ENCODE measurements at places on chromosomes 3 and 15.

GRCh38 chr3:67302489-67302888 is 304.4 kb downstream of the KBTBD8 start:
- no peak for DNase-seq

- DNase-seq: no peak
Observed at GRCh38 chr3:184428561-184429175, 48.8 kb downstream of the CHRD start.

DNA sequence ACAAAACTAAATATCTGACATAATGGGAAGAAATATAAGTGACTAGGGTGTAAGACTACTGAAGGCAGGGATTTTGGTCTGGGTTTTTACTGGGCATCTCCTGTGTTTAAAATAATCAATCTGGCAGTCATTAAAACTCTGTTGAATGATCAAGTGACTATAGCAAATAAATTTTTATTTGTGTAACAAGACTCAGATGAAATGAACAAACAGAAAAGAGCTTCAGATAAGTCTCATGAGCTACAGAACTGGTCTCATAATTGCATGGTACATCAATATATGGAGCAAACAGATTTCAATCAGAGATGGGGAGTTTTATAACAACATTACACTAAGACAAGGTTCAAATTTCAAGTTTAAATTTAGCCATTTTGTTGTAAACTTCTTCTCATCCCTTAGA is 372.5 kb downstream of the PLCL2 start:
- DNase-seq: no peak

DNA sequence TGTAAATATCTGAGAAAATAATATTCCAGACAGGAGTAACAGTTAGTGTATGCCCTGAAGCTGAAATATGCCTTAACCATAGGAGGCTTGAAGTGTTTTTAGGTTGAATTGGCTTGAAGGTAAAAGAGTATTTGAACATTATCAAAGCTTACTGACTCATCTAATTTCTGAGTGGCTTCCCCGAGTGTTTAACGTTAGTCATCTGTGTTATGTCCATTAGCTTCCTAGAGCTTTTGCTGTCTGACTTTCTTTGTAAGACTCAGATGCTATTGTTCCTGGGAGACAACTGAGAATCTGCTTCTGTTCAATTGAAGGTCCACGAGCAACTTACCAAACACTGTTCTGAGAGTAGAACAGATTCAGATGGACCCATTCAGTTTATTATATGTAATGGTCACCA is 656.8 kb upstream of the NECTIN3 start:
- no peak for DNase-seq

DNA sequence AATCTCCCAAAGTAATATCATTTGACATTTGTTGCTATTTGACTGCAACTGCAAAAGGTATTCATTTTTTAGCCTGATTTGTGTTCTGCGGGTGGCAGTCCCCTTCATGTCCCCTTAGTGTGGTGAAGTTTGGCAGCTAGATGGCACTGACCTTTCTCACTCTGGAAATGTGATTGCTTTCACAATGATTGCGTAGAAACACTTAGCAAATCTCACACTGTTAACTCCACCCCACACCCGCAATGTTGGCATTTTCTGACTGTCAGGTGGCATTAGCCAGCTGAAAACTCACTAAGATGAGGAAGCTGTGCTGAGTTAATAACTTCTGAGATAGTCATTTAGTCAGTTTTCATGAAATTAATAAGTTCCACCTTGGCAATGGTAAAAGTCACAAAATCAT is 76.9 kb downstream of the TRIM69 start:
- no peak for DNase-seq

- no peak for DNase-seq
Observed at GRCh38 chr15:79117442-79118204, 27.0 kb upstream of the RASGRF1 start.

GRCh38 chr3:111282024-111282423 is 210.4 kb downstream of the NECTIN3 start:
- DNase-seq: peak; percentile 2

DNA sequence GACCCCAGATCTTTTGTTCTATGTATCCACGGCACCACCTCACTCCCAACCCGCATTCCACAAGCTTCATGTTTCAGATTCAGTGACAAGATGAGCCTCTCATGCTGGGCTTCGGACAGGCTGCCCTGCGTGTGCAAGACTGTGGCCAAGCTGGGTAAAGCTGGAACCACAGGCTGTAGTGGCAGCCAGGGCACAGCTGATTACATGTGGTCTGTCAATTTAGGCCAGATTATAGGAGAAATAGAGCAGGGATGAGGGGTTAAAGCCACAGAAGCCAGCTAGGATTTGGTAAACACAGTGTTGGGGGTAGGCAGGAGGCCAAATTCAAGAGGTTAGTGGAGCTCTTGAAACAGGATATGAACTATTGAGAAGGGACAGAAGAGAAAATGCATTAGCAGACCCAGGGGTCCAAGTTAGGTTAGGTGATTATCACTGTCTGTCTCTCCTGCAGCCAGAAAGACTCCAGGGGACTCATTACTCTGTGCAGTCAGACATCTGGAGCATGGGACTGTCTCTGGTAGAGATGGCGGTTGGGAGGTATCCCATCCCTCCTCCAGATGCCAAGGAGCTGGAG is 12.9 kb downstream of the SNAPC5 start:
- no peak for DNase-seq

DNA sequence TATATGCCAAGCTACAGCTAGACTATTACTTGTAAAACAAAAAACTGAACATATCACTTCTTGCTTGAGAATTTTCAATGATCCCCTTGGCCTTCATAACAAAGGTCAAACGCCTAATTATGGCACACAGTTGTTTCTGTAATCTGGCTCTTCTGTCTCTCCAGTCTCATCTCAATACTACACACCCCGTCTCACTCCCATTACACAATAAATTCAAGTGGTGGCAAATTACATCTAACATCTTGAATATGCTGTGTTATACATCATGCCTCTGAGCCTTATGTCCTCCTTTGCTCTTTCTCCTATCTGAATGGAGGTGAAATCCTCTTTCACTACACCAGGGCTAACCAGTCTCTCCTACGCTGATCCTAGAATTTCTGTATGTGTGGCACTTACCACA is 140.4 kb downstream of the TBL1XR1 start:
- DNase-seq: no peak

GRCh38 chr15:56124391-56124790 is 119.3 kb downstream of the RFX7 start:
- no peak for DNase-seq

GRCh38 chr15:88563638-88564037 is 17.2 kb upstream of the DET1 start:
- DNase-seq: no peak

- DNase-seq: no peak
Observed at GRCh38 chr3:34394978-34395748, 596.7 kb downstream of the PDCD6IP start.

DNA sequence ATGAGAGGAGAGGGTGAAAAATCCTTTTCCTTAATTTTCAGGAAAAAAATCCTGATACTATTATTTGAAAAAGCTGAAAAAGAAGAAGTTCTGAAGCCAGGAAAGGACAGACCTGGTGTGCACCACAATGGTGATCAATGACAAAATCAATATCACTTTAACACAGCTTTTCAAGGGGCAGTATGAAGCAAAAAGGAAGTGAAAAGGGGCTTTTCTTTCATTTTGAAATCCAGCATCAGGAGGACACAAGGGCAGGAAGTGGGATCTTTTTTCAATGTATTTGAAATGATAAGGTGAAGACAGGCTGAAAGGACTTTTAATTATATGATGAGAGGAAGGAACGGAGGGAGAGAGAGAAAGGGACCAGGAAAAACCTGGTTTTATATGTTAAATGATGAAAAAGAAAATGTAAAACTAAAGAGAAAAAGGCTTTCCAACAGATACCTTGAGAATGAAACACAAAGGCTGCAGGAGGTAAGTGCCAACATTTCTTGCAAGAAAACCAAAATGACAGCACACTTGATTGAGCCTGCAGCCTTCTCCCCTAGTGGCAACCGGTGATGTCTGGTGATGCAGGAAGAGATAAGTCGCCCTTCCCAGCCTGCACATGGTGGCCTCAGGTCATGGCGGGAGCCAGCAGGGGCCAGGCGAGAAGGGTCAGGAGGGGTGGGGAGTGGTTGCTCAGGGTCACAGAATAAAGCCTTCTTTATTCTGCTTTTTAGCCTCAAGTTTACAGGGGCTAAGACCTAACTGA is 236.7 kb upstream of the WNT5A start:
- DNase-seq: no peak

GRCh38 chr15:31155151-31155550 is 53.6 kb upstream of the TRPM1 start:
- DNase-seq: no peak

- no peak for DNase-seq
Observed at GRCh38 chr3:29940759-29941323, 660.0 kb downstream of the RBMS3 start.

DNA sequence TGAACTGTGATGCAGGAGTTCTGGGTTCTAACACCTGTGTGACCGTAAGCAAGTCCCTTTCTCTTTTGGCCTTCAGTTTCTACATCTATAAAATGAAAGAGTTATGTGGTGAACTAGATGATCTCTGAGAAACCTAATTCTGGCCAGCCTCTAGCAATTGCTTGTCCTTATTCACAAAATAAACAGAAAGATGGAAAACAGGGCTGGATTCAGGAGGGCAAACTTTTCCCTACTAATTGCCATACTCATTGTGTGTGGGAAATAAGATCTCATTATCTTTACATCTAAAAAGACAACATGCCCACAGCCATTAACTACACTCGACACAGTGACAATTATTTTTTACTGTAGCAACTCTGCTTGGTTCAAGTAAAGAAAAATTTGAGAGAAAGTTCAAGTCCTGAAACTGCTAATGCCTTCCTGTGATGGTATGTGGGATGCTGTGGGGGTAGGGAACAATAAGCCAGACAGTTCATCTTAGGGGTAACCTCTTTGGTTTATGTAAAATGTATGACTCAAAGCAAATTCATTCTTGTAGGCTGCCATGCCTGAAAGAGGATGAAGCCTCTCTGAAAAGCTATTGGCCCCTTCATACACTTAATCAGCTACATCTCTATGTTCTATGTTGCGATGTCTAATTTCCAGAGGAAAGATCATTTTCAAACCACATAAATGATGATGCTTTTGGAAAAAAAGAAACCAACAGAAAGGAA is 177.6 kb upstream of the BCL6 start:
- DNase-seq: no peak

DNA sequence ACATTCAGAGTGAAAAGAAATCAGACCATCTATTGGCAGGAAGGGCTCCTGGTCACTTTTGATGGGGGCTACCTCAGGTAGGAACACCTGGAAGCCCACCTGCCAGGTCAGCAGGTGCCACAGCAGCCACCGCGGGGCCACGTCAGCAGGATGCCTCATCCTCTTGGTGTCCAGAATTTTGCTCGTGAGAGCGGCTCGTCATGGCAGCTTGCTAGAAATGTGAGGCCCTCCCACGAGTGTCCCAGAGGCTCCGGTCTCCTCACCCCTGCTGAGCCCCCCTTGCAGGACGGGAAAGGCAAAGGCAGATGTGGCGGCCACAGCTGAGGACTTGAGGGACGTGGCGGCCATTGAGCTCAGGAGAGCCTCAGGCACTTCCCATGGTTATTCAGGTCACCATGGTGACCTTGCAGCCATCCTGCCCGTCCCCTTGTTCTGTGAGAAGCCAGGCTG is 129.4 kb downstream of the LRRK1 start:
- DNase-seq: no peak

- no peak for DNase-seq
Observed at GRCh38 chr3:117846238-117846637, 1136.7 kb downstream of the TUSC7 start.

DNA sequence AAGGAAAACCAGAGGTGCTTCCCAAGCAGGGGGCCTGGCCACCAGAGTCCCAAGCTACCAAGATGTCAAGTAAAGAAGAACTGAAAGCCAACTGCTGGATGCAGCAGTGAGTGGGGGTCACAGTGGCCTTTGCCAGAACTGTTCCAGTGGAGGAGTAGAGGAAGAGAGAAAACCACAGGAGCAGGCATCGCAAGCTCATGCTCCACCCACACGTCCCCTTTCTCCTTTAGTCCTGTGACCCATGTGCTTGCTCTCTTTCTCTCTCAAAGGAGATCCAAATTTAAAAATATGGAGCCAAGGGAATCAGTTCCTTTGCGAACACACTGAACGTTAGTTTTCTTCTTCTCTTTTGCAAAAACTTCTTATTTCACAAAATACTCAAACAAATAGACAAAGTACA is 12.4 kb upstream of the ABHD2 start:
- DNase-seq: no peak

GRCh38 chr3:119597548-119598288 is at the start of gene PLA1A:
TSS of gene PLA1A (plus strand) at chr3:119597885. CDS start at chr3:119597914, 29 bp downstream.
- no peak for DNase-seq

DNA sequence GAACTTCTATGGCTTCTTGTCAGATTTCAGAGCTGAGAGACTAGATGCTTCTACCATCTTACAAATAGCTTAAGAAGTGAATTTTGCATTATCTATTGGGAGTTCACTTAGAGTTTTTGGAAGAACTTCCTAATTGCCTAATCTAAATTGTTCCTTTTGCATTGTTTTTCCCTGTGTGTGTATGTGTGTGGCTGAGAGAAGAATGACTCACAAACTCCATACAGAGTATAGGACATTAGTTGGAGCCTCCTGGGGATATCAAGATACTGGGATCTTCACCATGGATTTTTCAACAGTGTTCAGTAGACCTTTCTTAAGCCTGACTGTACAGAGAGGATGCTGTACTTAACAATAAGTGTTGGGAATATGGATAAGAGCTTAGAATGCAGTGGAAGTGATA is 10.9 kb downstream of the TLNRD1 start:
- DNase-seq: no peak

DNA sequence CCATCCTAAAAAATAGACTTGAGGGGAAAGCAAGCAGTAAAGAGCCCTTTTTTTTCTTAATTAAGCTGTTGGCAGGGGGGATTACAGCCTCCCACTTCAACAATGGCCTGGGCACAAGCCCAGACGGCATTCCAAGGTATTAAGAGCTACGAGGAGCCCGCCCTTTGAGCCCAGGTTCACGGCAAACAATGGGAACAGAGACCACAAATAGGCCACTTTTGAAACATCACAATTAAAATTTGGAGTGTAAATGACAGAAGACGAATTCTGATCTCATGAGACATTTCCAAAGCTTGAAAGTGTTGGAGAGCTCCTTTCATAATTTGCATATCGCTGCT is 8.9 kb downstream of the CHSY1 start:
- DNase-seq: no peak

GRCh38 chr3:126927846-126928245 is 55.1 kb upstream of the PLXNA1 start:
- no peak for DNase-seq

GRCh38 chr3:141243271-141243707 is 11.7 kb downstream of the PXYLP1 start:
- peak; percentile 59 for DNase-seq

Measured in stimulated activated CD4-positive, alpha-beta T cell treated with anti-CD3 and anti-CD28 coated beads, Interleukin-1b, Interleukin-23, amount 100 ng/mL, for 4 hours (primary cell).